Cortex of kidney (tissue), 1 donor: ENCODE measurements at places on chromosomes 16 and 17.

DNA sequence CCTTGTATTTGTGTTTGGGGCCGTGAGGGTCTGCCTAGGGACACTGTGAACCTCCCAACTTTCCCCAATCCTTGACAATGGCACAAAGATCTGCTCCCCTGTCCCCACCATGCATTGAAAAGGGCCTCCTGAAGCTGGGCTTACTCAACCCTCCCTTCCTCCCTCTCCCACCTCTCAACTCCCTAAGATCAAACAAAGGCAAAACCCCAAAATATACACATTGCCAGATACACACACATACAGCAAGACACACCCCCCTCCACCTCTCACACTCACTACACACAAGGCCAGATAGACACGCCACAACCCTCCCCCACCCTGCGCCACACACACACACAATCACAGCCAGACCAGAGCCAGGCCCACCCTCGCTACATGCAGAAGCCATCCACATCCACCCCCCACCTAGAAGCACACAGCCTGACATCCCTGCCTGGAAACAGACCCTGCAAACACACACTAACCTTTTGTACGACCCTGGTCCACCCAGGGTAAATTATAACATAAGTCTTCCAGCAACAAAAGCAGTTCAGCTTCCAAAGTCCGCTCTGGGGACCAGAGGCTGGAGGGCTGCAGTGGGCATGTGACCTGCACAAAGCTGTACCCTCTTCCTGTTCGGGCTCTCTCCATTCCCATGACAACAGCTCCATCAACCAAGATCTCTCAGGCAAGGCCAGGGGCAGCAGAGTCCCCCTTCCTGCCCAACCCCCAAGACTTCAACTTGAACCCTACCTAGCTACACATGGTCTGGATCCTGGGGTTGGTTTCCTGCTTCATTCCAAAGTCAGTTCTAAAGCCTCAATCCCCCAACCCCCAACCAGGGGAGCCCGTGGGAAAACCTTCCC is 1.9 kb downstream of the PCGF2 start:
- no peak for DNase-seq

DNA sequence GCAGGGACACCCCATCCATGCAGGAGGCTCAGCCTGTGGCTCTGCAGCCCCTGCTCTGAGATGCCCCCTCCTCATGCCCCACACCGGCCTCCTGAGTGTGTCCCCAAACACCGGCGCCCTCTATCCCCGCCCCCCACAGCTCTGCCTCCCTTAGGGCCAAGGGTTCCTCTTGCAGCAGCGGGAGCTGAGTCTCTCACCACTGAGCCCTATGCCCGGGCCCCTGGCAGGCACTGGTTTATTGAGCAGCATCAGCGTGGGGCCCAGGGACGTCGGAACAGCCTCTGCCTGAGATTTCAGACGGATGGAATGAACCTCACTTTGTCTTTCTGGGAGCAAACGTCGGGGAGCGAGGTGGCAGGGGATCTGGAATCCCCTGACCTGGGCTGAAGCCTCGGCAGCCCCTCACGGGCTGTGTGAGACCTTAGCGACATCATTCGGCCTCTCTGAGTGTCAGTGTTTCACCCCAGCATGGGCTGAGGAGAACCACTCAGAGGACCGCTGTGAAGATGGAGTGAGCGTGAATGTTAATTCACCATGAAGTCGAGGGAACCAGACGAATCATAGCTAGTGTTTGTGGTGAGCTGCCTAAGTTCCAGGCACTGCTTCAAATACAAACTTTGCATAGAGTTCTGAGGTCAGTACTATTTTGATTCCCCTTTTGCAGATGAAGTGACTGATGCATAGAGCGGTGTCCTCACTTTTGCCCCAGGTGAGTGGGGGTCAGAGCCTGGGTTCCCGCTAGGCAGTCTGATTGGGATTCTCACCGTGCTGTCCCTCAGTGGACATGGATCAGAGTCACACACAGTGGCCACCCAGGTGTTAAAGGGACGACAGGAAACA is 5.3 kb upstream of the C16orf74 start:
- DNase-seq: no peak

DNA sequence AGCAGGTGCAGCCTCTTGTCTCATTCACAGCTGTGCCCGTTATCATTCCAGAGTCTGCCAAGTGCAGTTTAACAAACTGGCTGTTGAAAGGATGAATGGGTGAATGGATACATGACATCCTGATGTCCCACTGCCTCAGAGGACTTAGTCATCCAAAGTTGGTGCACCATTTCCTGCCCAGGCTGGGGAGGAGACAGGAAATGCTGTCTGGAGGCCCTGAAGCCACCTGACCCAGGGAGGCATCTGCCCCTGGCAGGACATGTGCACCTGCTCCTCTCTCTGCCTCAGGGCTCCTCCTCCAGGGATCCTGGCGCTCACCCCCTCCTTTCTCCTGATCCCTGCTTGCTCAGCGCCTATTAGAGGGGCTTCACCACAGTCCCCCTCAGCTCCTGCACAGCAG is 1.8 kb upstream of the CD300C start:
- DNase-seq: no peak

- DNase-seq: no peak
Measured at GRCh38 chr16:85084841-85085510, 27.3 kb downstream of the CIBAR2 start.

DNA sequence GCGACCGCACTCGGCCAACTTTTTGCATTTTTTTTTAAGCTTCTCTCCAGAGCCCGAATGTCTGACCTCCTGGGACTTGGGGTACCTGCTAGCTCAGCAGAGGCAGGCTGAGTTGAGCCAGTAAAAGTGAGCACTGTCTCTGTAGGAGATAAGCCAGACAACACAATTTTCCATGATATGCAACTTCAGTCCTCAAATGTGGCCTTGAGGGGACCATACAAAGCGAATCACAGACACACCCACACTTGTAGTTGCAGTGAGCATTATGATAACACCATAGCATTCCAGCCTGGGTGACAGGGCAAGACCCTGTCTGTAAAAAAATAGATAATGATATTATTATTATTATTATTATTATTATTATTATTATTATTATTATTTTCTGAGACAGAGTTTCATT is 2.6 kb downstream of the DPEP2 start:
- DNase-seq: no peak

- DNase-seq: no peak
Measured at GRCh38 chr16:21001262-21001661, 100.7 kb downstream of the LYRM1 start.

GRCh38 chr16:48426244-48427141 is 41.3 kb upstream of the SIAH1 start:
- DNase-seq: no peak

- DNase-seq: no peak
Measured at GRCh38 chr17:56929362-56929969, 15.6 kb upstream of the TRIM25 start.

DNA sequence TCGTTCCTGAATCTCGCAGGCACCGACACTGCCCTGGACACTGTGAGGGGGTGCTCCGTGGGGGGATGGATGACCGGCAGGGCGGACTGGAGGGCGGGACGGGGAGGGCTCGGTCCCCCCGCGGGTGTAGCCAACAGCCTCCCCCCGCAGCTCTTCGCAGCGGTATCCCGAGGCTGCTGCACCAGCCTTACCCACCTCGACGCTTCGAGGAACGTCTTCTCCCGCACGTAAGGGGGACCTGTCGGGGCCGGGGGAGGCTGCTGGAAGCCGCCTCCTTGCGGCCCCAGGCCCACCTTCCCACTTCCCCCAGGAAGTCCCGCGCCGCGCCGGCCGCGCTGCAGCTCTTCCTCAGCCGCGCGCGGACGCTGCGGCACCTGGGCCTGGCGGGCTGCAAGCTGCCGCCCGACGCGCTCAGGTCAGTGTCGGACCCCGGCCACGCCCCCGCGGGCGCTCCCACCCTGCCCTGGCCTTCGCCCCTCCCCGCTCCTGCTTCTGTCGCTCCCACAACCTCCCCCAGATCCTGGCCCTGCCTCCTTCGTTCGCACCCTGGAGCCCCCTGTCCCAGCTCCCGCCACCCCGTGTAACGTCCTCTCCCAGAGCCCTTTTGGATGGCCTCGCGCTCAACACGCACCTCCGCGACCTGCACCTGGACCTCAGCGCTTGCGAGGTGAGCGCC is 3.3 kb downstream of the CARMIL2 start:
- DNase-seq: no peak

DNA sequence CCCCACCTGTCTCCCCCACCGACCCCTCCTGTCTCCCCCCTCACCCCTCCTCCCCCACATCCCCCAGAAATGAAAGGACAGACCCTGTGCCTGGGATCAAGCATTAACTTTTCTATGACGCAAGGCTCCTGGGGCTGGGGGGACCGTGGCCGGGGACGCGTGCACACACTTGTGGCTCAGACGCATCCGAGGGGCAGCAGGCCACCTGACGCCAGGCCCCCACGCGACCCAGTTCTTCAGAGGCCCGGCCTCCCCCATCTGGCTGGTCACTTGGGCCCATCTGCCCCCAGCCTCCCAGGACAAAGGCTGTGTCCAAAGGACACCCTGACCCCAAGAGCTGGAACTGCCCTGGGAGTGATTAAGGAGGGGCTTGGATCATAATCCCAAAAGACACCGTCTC is 14.0 kb upstream of the PVALEF start:
- no peak for DNase-seq

DNA sequence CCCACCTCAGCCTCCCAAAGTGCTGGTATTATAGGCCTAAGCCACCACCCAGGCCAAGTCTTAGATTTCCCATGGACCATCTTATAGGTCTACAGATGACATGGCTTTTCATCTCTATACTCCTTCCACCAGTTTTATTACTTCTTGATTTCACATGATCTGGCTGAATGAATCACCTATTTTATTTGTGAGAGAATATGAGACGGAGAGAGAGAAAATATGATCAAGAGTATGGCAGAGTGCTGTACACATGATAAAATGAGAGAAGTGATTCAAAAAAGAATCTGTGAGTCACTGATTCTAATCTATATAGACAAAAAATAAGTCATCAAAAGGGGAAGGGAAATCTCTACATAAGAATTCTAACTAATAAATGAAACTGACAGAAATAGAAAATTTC is 13.7 kb downstream of the ACSM1 start:
- no peak for DNase-seq

DNA sequence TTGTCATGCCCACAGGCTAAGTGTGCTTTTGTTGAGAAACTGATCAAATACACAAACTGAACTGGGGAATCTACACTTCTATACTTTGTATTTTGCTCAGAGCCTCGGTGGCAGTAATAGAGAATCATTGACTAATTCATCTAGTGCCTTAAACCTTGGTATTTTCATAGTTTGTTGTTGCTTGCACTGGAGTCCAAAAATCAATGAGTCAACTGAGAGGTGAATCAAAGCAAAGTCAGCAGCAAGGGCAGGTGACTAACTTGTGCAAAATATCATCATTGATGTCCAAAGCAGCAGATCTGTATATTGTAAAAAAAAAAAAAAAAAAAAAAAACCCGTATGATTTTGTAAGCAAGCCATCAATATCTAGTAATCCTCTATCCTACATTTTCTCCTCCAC is 296.4 kb downstream of the MAP2K6 start:
- no peak for DNase-seq

DNA sequence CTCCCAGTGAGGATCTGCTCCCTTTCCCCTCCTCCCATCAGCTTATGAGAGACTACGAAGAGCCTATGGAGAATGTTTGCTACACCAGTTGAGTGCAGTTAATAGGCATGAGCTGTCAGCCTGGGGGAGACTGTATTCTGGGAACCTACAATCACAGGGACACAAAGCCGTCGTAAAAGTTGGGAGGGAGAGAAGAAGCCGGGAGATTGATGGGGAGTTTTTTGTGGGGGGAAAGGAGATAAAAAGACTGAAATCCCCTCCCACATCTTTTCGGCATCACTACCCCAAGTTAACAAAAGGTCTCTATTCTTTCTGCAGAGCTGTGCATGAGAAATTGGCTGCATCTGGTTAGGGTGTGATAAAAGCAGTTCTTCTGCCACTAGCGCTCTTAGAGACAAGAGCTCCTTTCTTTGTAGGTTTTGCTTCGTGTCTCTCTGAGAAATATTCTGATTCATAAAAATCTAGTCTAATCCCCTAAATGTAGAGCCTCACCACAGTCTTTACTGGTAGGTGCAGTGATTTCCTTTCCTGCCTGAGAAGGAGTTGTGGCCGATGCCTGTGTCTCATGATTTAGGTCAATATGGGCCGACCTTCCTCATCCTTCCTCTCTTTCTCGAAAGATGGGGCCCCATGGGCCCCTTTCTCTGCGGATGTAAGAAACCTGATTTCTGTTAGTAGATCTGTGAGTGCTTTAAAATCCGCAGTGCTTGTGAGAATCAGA is 77.4 kb downstream of the BPTF start:
- no peak for DNase-seq

DNA sequence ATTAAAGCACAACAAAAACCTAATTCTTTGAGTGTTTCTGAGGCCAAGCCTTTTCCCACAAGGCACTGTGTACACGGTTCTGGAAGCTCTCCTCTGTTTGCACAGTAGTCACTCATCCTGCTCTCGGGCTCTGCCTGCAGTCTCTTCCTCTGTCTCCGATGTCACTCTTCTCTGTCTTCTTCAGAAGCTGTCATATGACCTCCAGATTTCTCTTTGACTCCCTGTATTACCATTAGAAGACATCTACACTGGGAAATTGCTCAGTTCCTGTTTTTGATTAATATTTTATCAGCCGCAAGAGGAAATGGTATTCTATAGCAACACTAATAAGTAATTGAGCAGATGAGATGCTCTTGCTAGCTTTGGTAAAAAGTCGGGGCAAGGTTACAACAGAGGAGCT is 422.9 kb downstream of the WWOX start:
- no peak for DNase-seq

DNA sequence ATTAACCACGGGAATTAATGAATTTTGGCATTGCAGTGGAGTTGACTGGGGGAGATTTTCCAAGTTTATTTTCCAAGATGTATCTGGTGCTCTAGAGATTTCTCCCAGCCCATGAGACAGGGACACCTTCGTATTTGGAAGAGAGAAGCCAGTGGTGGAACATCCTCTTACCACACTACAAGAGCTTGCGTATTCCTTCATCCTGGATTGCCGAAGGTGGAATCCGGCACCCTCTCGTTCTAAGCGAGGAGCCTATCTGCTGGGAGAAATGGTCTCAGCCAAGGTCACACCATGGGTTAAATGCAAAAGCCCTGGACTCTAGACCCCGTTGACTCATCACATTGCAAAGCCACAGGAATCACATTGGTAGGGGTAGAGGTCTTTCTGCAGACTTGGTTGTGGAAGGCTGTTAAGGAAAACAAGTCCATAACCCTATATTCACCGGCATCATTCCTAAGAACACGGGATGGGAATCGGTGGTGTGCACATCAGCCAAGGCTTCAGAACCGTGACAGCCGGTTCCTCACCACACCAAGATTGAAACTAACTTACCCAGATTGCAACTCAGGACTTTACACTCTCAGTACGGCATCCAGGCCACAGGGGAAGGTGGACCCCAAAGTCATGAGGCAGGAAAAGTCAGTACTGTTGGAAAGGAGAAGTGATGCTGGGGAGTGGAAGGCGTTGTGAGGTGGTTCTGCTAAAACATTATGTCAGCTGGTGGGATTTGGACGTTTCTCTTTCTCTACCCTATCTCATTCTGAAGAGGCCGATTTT is 259.8 kb downstream of the CPPED1 start:
- no peak for DNase-seq

DNA sequence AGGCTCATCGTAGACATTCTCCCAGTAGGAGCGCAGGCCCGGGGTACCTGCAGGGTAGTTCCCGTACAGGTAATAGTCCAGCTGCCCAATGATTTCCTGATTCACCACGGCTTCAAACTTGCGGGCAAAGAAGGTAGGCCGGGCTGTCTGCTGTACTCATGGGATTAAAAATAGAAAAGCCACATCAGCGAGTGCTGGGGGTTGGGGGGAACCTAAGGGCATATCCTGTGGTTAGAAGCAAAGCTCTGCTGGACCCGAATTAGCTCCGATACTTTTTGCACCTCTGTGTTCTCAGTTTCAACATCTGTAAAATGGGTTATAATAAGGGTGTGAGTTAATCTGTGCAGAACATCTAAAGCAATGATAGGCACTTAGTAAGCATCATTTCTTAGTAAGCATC is 336.2 kb downstream of the XYLT1 start:
- no peak for DNase-seq
